ENCODE measurements at places on chromosomes 6 and 20. TPM values are rescaled to one million over a fixed set of nuclear protein-coding genes. Genes with fewer than 3 reads are reported as not detected.

The CCN6 gene
- total RNA-seq, result not detected

DNA sequence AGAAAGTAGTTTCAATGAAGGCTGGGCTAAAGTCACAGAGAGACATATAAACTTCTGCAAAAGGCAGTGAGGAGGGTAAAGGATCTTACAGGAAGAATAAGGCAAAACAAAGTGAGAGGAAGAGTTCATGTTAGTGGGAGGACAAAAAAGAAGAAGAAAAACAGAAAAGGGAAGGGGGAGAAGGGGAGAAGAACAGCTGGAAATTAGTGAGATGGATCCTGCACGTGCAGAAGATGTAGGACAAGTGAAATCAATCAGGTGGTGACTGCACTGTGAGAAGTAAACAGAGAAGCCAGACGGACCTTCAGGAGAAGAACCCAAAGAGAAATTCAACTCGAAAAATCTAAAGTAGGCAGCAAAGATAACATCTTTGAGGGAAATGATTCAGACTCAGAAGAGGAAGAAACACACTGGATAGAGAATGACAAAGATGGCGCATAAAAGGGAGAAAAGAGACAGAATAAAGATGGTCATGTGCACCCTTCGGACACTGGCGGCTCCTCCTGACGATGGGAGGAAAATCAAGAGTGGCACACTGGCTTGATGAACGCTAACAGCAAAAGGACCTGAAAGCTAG is 105.9 kb downstream of the MYB start:
- DNase-seq, result no peak
- H3K27me3 ChIP-seq, result no peaks in the 10 kb centered on the region
- no peak overlapping the region for H3K27ac ChIP-seq
- H3K4me1 ChIP-seq, result peaks cover 6% of the 10 kb centered on the region

GRCh38 chr20:14860410-14860814 is 523.0 kb upstream of the FLRT3 start:
- H3K36me3 ChIP-seq, result no peaks in the 10 kb centered on the region
- no peak overlapping the region for H3K4me3 ChIP-seq
- no peaks in the 10 kb centered on the region for H3K4me1 ChIP-seq
- no peak for DNase-seq
- H3K27me3 ChIP-seq, result no peaks in the 10 kb centered on the region
- no peak overlapping the region for H3K27ac ChIP-seq

- H3K4me1 ChIP-seq, result peaks cover 55% of the 10 kb centered on the region
- H3K4me3 ChIP-seq, result peak overlapping the region; percentile 89
- peaks cover 1% of the 10 kb centered on the region for H3K36me3 ChIP-seq
These were observed 84.0 kb downstream of the HFE start for GRCh38 chr6:26170951-26171841.

DNA sequence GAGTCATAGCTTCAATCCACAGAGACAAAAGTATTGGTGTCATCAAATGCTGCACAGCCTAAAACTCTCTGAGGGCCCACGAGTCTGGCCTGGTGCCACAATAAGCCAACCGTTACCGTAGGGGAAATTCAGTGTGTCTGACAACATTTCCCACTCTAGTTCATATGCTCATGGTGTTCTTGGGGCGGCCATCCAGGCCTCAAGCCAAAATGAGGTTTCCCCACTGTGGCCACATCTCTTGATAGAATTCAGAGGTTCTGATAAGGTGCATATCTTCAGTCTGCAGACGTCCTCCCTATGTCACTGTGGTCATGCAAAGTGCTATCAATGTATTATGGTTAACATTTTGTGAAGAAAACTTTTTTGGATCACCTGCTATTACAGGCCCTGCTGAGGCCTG is 627.7 kb downstream of the QKI start:
- no peak for DNase-seq
- no peak overlapping the region for H3K27ac ChIP-seq
- H3K4me1 ChIP-seq, result no peaks in the 10 kb centered on the region
- no peaks in the 10 kb centered on the region for H3K27me3 ChIP-seq
- H3K4me3 ChIP-seq, result no peak overlapping the region

The GCNT2 gene
- 7.5 TPM for total RNA-seq

The DCDC2 gene
- total RNA-seq, result not detected

GRCh38 chr6:55776113-55776512 is 99.3 kb downstream of the BMP5 start:
- H3K4me3 ChIP-seq, result no peak overlapping the region
- H3K27me3 ChIP-seq, result no peaks in the 10 kb centered on the region
- H3K36me3 ChIP-seq, result no peaks in the 10 kb centered on the region
- no peaks in the 10 kb centered on the region for H3K4me1 ChIP-seq
- DNase-seq, result no peak

- no peaks in the 10 kb centered on the region for H3K27me3 ChIP-seq
- no peak overlapping the region for H3K27ac ChIP-seq
- H3K4me3 ChIP-seq, result no peak overlapping the region
- H3K36me3 ChIP-seq, result no peaks in the 10 kb centered on the region
These were observed 356.3 kb downstream of the HTR1B start for GRCh38 chr6:77106992-77107391.

DNA sequence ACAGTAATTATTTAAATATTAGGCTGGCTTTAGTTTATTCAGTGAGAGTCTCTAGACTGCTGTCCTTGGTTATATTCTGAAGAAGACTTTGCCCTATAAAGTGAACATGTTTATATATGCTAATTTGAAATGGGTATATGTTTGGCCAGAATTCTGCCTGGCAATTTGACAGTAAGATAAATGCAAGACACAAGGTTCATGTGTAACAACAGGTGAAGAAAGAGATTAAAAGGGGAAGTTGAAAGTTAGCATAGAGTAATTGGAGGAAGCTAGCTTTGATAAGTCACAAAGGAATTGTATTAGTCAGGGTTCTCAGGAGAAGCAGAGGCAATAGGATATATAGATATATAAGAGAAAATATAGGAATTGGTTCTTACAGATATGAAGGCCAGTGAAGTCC is 191.4 kb downstream of the CENPW start:
- no peak overlapping the region for H3K27ac ChIP-seq
- DNase-seq, result no peak
- H3K4me3 ChIP-seq, result no peak overlapping the region
- no peaks in the 10 kb centered on the region for H3K36me3 ChIP-seq
- H3K4me1 ChIP-seq, result no peaks in the 10 kb centered on the region

- no peak overlapping the region for H3K27ac ChIP-seq
- peaks cover 68% of the 10 kb centered on the region for H3K27me3 ChIP-seq
- H3K4me3 ChIP-seq, result no peak overlapping the region
These were observed 8.1 kb downstream of the TFAP2B start for GRCh38 chr6:50826803-50827202.

GRCh38 chr6:490251-491037 is 98.9 kb downstream of the IRF4 start:
- H3K36me3 ChIP-seq, result peaks cover 22% of the 10 kb centered on the region
- H3K4me1 ChIP-seq, result peaks cover 68% of the 10 kb centered on the region
- H3K4me3 ChIP-seq, result peak overlapping the region; percentile 67
- H3K27me3 ChIP-seq, result no peaks in the 10 kb centered on the region

- no peak overlapping the region for H3K4me3 ChIP-seq
- DNase-seq, result no peak
- H3K27ac ChIP-seq, result no peak overlapping the region
- peaks cover 19% of the 10 kb centered on the region for H3K27me3 ChIP-seq
These were observed 137.9 kb downstream of the DLL1 start for GRCh38 chr6:170152989-170153388.

- no peaks in the 10 kb centered on the region for H3K27me3 ChIP-seq
- no peak for DNase-seq
- no peak overlapping the region for H3K4me3 ChIP-seq
- peaks cover 22% of the 10 kb centered on the region for H3K4me1 ChIP-seq
These were observed 20.4 kb downstream of the TRERF1 start for GRCh38 chr6:42431356-42431755.

The BTNL2 gene
- total RNA-seq, result not detected

- H3K27ac ChIP-seq, result no peak overlapping the region
- H3K36me3 ChIP-seq, result no peaks in the 10 kb centered on the region
- H3K4me3 ChIP-seq, result no peak overlapping the region
- H3K27me3 ChIP-seq, result no peaks in the 10 kb centered on the region
- no peak for DNase-seq
- H3K4me1 ChIP-seq, result no peaks in the 10 kb centered on the region
These were observed 19.4 kb upstream of the MEI4 start for GRCh38 chr6:77633471-77633870.

- peaks cover 26% of the 10 kb centered on the region for H3K4me1 ChIP-seq
- no peaks in the 10 kb centered on the region for H3K36me3 ChIP-seq
- DNase-seq, result peak; percentile 63
- H3K27ac ChIP-seq, result peak within 1 kb of the TSS; percentile 53
These were observed at the start of gene SRC for GRCh38 chr20:37345339-37346235. SRC (plus strand) TSS chr20:37346140; CDS start chr20:37384154, 38,014 bp downstream.

DNA sequence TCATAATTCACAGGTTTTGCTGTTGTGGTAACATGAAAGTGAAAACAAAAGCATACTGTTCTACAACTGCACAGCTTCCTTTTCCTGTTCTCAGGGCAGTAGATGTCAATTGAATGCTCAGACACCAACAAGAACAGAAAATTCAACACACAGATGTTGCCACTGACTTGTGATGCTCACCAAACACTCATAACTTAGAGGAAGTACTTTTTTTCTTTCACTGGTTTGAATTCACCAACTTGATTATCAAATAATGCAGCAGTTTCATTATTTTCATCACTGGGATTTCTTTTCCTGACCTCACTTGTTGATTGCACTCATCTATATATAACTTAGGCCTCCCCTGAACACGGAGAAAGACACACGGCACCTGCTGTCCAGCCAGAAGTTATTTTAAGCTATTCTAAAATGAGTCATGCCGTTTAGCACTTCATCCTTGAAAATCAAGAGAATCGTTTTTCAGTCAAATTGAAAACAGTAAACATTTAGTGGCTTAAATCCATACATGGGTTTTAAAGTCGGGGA is 949 bp downstream of the TXLNB start:
- H3K27me3 ChIP-seq, result no peaks in the 10 kb centered on the region
- H3K4me1 ChIP-seq, result peaks cover 27% of the 10 kb centered on the region
- H3K36me3 ChIP-seq, result peaks cover 4% of the 10 kb centered on the region
- peak overlapping the region; percentile 91 for H3K4me3 ChIP-seq

DNA sequence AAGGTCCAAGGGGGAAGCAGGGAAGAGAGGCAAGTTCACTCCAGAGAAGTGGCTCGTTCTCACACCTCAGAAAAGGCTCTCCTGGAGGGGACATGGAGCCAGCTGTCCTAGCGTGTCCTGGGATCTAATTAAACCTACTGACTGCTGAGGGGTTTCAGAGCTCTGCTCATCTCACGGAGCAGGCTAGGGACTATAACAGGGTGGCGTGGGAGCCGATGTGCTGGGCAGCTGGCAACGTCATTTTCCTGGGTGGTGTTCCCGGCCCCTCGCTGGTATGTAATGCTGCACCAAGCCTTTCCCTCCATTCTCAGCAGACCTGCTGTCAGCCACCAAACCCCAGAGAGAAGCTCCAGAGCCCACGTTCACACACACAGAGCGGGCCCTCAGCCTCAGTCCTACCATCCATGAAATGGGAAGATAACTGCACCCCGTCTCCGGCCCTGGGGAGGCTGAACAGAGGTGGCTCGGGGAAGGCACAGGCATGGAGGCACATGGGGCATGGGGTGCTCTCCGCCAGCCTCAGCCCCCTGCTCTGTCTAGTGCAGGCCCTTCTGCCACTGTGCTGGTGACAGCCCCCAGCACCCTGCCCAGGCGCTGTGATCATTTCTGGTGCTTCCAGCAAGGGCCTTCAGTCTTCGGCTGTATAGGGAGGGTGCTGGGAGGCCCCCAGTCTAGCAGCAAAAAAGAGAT is 1.9 kb downstream of the CST7 start:
- H3K36me3 ChIP-seq, result peaks cover 27% of the 10 kb centered on the region
- DNase-seq, result no peak
- no peaks in the 10 kb centered on the region for H3K27me3 ChIP-seq
- peak overlapping the region; percentile 47 for H3K4me3 ChIP-seq

DNA sequence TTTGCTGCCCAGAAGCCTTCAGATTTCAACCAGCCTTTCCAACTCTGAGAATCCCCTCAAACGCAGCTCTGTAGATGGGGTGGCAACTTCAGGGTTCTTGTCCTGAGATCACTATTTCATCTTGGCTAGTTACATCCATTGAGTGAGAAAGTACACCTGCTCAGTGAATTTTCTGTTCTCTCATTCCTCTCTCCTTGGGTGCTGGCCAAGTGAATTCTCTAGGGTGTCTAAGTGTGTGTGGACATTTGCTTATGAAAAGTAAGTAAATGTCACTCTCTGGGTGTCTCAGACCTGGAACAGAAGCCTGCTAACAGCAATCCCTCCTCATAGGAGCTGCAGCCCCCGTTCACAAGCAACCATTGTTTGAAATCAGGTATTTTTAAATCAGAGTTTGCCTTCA is 3.8 kb downstream of the RIN2 start:
- peaks cover 42% of the 10 kb centered on the region for H3K27me3 ChIP-seq
- H3K27ac ChIP-seq, result no peak overlapping the region
- no peaks in the 10 kb centered on the region for H3K4me1 ChIP-seq
- no peak overlapping the region for H3K4me3 ChIP-seq

DNA sequence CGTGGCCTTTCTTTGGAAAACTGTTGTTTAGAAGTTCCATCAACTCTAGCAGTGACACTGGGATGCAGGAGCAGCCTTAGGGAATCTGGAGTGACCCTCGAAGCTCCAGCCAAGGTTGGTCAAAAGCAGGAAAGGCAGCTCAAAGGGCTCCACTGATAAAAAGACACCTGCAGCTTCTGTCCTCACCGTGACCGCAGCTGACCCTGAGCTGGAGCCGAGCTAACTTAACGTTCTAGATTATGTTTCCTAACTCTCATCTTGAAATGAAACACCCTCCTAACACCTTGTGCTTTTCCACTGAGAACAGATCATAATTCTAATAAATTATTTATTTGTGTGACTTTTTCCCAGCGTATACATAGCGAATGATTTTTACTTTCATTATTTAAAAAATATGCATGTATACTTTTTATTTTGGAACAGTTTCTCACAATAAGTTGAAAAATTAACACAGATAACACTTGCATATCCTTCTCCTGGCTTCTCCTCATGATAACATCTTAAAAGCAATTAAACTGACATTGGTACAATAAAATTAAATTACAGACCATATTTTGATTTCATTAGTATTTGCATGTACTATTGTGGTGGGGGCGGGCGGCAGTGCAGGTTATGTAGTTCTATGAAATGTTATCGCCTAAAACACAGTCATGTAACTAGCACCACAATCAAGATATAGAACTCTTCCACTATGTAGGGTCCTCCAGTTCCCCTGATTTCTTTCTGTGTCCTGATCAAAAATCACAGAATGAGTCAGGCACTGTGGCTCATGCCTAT is 116.1 kb downstream of the MOXD1 start:
- no peaks in the 10 kb centered on the region for H3K36me3 ChIP-seq
- H3K4me3 ChIP-seq, result no peak overlapping the region
- DNase-seq, result no peak
- no peaks in the 10 kb centered on the region for H3K4me1 ChIP-seq

DNA sequence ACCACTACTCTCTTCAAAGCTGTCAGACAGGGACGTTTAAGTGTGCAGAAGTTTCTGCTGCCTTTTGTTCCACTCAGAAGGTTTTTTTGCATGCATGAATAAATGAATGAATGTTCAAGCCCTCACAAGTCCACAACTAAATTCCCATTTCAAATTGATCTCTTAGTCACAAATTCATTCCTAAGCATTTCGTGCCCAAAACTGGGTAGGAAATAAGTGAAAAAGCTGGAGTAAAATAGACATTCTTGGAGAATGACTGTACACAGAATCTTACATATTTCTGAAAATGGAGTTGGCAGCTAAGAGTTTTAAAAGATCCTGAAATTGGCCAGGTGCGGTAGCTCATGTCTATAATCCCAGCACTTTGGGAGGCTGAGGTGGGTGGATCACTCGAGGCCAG is 117.6 kb downstream of the PERP start:
- no peaks in the 10 kb centered on the region for H3K4me1 ChIP-seq
- H3K4me3 ChIP-seq, result no peak overlapping the region
- peaks cover 32% of the 10 kb centered on the region for H3K27me3 ChIP-seq
- DNase-seq, result no peak
- no peaks in the 10 kb centered on the region for H3K36me3 ChIP-seq
- H3K27ac ChIP-seq, result no peak overlapping the region
